ENCODE measurements at places on chromosomes 16 and 17.

DNA sequence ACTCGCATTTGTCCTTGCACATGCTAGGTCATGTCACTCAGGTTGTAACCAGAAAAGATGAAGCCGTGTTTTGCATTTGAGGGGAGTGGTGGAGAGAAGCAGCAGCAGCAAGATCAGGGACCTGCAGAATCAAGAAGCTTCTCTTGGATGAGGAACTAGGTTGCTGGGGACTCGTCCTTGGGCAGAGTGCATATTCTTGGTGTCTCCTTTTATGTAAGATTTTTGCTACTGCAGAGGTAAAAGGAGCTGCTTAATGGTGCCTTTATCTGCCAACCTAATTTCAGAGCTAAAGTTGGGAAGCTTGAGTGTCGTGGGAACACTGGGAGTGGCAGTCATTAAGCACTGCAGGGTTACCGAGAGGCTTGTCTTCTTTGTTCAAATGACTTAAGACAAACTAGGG lies 236.5 kb downstream of the MAP2K4 start:
- DNase-seq = no peak

DNA sequence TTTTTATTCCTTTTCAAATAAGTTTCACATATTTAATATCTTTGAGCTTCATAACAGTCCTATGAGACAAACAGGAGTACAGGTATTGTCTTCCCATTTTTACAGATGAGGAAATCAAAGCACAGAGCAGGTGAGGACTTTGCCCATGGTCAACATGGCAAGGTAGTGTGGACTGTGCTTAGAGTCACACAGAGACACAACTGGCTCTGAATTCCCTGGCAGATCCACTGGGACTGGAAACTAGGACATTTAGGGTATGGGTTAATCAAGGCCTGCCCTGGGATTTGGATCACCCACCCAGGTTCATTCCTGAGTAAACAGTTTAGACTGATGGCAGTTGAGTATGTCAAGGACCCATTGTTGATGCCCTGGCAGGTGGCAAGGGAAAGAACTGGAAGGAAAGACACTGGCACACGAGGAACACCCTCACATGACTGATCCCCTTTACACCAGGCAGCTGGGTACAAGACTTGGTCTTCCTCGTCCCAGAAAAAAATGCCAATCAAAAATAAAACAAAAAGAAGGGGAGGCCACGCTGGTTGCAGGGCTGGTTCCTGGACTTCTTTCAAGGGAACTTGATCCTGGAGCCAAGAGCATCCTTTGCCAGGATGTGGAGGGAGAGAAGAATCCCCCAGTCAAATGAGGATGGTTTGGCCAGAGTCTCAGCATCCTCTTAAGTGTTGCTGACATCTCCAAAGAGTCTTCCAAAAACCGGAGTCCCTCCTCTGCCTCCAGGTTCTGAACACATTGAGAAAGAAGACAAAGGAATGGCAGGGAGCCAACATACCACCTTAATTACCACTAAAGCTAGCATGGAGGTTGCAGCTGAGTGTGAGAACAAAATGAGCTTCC lies 34.9 kb downstream of the CHD9 start:
- no peak for DNase-seq

GRCh38 chr17:9361188-9361955 lies 214.2 kb downstream of the STX8 start:
- no peak for DNase-seq

DNA sequence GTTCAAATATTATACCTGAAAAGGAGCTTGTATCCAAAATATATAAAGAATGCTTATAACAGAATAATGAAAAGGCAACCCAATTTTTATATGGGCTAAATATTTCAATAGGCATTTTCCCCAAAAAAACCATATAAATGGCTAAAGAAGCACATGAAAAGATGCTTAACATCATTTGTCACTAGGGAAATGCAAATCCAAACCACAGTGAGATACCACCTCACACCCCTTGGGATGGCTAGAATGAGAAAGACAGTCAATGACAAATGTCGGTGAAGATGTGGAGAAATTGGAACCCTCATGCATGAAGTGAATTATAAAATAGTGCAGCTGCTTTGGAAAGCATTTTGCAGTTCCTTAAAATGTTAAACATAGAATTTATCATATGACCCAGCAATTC lies 3.1 kb downstream of the TNFRSF13B start:
- DNase-seq = no peak

- no peak for DNase-seq
Measured at GRCh38 chr17:47629826-47630225, 19.9 kb upstream of the KPNB1 start.

DNA sequence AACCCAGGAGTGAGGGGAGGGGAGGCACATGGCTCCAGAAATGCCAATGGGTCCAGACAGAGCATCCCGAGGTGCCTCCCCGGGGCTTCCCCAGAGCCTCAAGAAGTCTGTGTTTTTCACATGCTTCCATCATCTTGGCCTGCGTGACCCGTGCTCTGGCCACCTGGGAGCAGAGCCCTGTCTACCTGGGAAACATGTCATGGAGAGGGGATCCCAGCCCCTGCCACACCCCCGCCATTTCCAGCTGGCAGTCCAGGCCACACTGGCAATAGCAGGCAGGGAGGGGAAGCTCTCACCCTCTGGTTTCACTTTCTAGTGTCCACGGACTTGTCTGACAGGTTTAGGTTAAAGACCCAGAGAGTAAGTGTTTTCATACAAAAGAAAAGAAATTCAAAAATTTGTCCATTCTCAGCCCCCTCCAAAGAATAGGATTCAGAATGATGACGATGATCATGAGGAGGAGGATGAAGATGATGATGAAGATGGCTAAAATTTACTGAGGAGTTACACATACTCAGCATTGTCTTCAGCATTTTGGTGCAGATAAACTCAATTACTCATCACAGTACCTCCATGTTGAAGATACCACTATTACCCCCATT lies 9.0 kb downstream of the SMIM5 start:
- no peak for DNase-seq

GRCh38 chr17:44132275-44132821 lies 8.9 kb upstream of the HDAC5 start:
- no peak for DNase-seq

DNA sequence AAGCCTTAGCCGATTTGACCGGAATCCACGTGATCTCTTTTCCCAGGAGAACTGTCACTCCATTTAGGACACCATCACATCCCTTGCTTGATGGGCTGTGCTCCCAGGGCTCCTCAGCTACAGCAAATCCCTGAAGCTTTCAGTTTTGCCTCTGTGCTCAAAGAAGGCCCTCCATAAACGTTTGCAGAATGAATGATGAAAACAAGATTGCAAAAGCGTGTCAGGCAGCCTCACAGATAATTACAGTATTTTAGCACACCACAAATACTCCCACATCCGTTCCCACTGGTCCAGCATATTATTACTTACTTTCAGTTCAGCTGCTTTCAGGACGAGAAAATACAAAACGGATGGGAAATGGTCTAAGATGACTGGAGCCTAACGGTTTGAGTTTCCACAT lies 84.6 kb downstream of the USP31 start:
- no peak for DNase-seq

DNA sequence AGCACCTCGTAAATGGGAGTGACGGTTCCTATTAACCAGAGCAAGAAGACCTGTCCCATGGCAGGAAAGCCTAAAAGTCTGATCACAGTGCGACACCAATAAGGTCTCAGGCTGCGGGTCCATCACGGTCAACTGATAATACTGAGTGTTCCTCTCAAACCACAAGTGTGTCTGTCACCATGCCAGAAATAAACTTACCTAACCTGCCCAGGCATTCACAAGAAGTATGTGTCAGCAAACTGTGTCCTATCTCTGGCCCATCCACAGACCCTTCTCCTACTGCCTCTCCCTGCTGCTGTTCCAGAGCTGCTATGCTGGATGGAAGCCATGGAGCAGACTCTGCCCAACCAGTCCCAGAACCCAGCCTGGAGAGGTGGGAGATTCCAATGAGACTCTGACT lies 73.5 kb downstream of the ZNF423 start:
- DNase-seq = no peak

GRCh38 chr16:4625560-4626159 lies 1.0 kb downstream of the MGRN1 start:
- no peak for DNase-seq

- no peak for DNase-seq
Measured at GRCh38 chr16:49643429-49644144, 212.3 kb downstream of the ZNF423 start.

DNA sequence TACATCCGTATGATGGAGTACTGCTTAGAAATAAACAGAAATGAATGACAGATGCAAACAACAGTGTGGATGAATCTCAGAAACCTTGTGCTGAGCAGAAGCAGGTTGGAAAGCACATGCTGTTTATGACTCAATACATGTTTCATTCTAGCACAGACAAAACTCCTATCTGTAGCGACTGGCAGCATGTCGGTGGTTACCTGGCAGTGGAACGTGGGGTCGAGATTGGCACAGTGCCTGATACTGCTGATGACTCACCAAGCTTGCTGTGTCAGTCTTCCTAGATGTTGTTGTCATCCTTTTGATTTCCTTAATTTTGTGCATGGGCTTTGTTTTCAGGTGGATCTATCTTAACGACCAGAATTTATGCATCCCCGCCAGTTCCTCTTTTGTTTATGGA lies 62.1 kb downstream of the GAN start:
- no peak for DNase-seq

DNA sequence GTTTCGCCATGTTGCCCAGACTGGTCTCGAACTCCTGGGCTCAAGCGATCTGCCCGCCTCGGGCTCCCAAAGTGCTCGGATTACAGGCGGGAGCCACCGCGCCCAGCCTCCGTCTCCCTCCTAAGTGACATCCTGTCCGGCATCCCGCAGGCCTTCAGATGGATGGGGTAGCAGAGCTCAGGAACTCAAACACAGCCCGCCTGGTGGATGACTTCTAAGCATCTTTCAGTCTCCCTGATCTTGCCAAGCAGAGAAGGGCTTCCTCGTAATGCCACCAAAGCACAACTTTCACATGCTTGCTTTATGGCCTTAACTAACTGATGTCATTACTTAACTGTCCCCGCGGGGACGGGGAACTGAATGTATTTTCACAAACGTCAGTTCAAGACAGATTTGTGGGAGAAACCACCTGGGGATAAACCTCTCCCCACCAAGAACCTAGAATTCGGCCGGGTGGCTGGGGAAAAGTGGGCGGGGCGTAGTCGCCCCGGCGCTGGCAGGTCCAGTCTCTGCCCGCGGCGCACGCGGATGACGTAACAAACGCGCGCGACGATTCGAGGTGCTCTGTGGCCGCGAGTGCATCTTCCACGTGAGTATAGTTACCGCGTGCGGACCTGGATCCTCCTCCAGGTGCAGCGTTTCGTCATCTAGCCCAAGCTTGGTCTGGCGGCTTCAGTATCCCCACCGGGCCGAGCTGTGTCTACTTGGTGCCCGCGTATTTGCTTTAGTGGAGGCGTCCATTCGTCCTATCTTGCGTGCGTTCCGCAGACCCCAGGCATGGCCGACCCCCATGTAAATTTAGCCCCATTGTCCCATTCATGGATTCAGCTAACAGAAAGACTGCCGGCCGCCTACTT lies at the start of gene PFAS:
TSS of gene PFAS (plus strand) at position 539 of the 857 bp plus-strand sequence. CDS start 4,649 bp downstream, outside the sequence.
- peak; percentile 91 for DNase-seq

DNA sequence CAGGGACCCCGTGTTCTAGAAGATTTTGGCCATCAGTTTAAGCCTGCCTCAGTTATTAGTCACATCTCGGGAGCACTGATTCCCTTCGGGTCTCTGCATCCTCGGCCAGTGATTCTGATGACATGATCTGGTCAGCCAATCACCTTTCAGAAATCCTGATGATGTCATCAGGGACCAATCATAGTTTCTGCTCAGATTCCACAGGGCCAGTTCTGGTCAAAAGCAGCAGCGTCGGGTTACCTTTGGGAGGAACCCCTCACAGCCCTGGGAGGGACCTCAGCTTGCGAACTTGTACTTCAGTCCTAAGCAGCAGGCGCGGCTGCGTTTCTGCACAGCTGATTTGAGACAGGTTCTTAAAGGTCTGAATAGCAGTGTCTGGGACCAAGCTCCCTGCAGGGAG lies 13.9 kb downstream of the KDM8 start:
- no peak for DNase-seq

- no peak for DNase-seq
Measured at GRCh38 chr16:70717065-70717464, 31.2 kb upstream of the MTSS2 start.

GRCh38 chr17:50954641-50955121 lies 88.5 kb upstream of the TOB1 start:
- DNase-seq = no peak

DNA sequence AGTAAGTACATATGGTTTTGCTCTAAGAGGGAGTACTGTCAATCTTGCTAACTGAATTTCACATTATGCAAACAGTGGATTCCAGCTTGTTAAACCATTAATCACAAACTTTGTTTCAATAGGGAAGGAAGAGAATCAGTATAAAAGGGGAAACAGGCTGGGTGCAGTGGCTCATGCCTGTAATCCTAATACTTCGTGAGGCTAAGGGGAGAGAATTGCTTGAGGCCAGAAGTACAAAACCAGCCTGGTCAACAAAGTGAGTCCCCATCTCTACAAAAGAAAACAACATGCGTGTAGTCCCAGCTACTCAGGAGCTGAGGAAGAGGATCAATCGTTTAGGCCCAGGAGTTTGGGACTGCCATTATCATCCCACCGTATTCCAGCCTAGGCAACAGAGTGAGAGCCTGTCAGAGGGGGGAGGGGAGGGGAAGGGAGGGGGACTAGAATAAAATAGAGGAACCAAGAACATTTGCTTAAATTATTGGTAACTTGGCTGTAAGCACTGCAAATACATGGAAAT lies 65.7 kb downstream of the FBXL20 start:
- DNase-seq = no peak

DNA sequence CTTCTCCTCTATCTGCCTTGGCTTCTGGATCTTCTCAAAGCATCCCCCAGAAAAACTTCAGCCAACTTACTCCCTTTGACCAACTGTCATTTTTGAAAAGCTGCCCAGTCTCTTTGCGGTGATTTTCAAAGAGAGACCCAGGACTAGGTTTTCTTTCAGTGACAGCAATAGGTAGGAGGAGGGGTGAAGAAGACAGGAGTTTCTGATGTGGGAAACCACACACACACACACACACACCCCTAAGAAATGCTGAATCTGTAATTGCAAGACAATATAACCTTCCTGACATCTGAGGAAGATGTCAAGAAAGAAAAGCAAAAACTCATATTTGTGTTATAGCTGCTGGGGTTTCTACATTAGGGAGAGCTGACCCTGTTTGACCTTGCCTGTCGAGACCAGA lies 5.2 kb downstream of the FAM20A start:
- no peak for DNase-seq

Data from activated effector memory CD4-positive, alpha-beta T cell treated with Interleukin-2 at 50 U/mL for 16 hours (primary cell).